ENCODE measurements at places on chromosomes 4 and X.

GRCh38 chr4:22435652-22436051 lies 80.2 kb downstream of the ADGRA3 start:
- DNase-seq, result no peak

GRCh38 chr4:5543681-5544080 lies 164.7 kb downstream of the EVC2 start:
- no peak for DNase-seq

- DNase-seq, result no peak
Observed at GRCh38 chrX:56066016-56066415, 166.1 kb upstream of the KLF8 start.

- DNase-seq, result no peak
Observed at GRCh38 chr4:40622913-40623312, 6.8 kb downstream of the RBM47 start.

- DNase-seq, result no peak
Observed at GRCh38 chr4:146256328-146256727, 42.0 kb downstream of the REELD1 start.

DNA sequence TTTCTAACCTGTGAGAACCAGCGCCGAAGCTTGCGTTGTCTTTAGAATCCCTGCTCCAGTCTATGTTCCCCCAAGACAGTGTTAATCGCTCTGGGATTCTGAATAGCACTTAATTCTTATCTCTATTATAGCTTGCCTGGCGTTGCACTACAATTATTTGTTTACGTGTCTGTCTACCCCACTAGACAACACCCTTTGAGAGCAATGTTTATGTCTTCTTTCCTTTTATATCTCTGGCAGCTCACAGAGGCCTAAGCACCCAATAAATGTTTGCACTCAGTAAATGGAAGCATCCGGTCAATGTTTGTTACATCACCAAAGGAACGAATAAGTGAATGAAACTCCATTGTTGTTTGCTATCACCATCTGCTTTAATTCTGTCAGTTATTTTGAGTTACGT lies 4.8 kb upstream of the NHS start:
- DNase-seq, result no peak

- no peak for DNase-seq
Observed at GRCh38 chrX:94053575-94053974, 379.6 kb downstream of the FAM133A start.

- DNase-seq, result peak; percentile 20
Observed at GRCh38 chr4:152937336-152938236, 1.5 kb downstream of the FHDC1 start.

DNA sequence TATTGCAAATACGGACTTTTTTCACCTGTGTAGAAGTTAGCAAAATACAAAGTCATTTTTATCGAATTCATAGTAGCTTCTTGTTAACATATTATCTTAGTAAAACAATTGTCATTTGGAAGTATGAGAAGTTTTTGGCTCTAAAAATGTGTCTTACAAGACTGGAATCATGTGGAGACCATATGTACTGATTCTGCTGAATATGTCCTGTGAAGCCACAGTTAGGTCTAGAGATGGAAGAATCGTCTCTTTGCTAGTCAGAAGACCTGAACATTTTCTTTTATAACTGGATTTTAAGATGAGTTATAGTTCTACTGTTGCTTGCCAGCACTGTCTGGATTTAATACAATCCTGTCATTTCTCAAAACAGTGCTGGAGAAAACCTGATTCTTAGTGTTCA lies 29.0 kb downstream of the TMEM165 start:
- no peak for DNase-seq

Data from natural killer cell (primary cell).